ENCODE measurements at places on chromosomes 6 and 20. TPM values are rescaled to one million over a fixed set of nuclear protein-coding genes. Genes with fewer than 3 reads are reported as not detected.

The C6orf15 gene
- total RNA-seq = not detected

The CD40 gene
- total RNA-seq = 2.2 TPM

The STK4 gene
- total RNA-seq = 12.7 TPM

The TRIM15 gene
- total RNA-seq = not detected

The PDYN gene
- total RNA-seq = not detected
